ENCODE measurements at places on chromosomes 13 and 19.

GRCh38 chr13:44967704-44968433 is 21.4 kb downstream of the NUFIP1 start:
- DNase-seq: no peak

- DNase-seq: no peak
These were observed 31.5 kb downstream of the KLF5 start for GRCh38 chr13:73090116-73090822.

- no peak for DNase-seq
These were observed 12.7 kb upstream of the AKAP8L start for GRCh38 chr19:15431396-15432017.

GRCh38 chr13:52104624-52105023 is 24.2 kb downstream of the NEK5 start:
- DNase-seq: no peak

DNA sequence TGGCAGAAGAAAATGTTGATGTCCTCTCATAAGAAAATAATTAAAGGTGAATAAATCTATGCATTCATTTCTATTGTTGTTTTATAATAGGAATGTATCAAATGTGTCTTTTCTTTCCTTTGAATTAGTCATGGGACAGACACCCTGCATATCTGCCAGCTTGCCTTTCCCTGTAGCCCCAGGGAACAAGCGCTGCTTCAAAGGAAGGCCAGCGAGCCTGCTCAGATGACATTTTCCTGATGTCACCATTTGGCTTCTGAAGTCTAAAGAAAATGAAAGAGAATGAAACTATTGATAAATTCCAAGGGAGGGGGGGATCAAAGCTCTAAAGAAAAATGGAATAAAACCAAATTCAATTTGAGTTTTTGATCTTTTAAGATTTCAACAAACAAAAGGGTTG is 574.8 kb downstream of the IRS2 start:
- DNase-seq: no peak

DNA sequence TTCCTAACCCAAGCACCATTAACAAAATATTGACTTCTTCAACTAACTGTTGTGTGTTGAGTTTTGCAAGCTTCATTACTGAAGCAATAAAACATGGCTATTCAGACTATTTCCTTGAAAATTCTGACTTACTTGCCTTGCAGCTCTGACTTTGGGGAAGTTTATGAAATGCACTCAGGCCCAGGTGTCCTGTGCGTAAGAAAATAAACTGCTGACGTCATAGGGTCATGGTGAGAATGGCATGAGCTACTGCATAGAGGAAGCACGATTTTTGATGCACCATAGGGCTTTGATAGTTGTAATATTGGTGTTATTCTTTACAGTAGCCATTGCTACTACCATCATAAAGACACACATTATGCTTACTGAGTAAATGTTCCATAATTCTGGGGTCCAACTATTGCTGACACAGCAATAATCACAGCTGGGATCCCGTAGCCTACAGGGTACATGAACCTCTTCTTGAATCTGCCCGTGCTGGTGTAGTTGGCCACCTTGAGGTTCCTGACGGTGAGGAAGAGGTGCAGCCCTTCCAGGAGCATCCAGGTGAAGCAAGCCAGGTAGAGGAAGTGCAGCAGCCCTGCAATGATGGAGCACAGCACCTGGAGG is 57.9 kb downstream of the MBD3L2B start:
- DNase-seq: no peak

- DNase-seq: peak; percentile 19
These were observed 77.9 kb downstream of the CACNA1A start for GRCh38 chr19:13428352-13428751.

GRCh38 chr19:33437821-33438671 is 64.5 kb downstream of the CEBPG start:
- no peak for DNase-seq

GRCh38 chr13:37597477-37598025 is 1.0 kb downstream of the POSTN start:
- no peak for DNase-seq

- no peak for DNase-seq
These were observed 52.1 kb downstream of the LHFPL6 start for GRCh38 chr13:39550931-39551330.

DNA sequence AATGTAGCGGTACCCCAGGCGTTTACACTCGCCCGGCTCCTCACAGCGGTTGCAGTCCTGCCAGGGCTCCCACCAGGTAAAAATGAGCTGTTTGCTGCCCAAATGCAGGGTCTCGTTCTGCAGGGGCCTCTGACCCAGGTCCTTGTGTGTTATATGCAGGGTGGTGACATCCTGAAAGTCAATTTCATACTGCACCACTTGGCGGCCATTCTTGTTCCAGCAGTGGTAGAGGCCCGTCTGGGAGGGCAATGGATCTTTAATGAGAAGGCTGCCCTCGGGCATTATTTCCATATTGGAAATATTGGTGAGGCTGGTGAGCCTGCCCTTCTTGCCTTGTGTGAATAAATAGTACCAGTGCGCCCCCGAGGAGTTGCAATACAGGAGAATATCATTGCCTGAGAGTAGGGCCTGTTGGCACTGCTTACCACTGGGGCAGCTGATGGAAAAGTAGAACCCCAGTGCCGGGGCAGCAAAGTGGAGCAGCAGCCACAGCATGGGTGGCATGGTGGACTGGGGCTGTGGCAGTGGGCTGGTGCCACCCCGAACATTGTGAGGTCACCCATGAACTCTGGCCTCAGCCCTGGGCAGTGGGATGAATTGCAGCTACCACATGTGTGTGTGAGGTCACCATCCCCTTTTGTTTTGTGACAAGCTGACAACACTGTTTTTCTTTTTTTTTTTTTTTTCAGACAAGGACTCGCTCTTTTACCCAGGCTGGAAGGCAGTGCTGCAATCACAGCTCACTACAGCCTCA is at the start of gene FAM187B:
TSS of gene FAM187B (minus strand) at position 563 of the 754 bp plus-strand sequence. CDS start at position 504, 59 bp downstream.
- DNase-seq: no peak

Measured in stimulated activated CD4-positive, alpha-beta T cell treated with anti-CD3 and anti-CD28 coated beads, Interleukin-2, amount 100 ng/mL, for 24 hours (primary cell).